Effector memory CD8-positive, alpha-beta T cell (primary cell): ENCODE measurements at places on chromosomes 13 and 19.

DNA sequence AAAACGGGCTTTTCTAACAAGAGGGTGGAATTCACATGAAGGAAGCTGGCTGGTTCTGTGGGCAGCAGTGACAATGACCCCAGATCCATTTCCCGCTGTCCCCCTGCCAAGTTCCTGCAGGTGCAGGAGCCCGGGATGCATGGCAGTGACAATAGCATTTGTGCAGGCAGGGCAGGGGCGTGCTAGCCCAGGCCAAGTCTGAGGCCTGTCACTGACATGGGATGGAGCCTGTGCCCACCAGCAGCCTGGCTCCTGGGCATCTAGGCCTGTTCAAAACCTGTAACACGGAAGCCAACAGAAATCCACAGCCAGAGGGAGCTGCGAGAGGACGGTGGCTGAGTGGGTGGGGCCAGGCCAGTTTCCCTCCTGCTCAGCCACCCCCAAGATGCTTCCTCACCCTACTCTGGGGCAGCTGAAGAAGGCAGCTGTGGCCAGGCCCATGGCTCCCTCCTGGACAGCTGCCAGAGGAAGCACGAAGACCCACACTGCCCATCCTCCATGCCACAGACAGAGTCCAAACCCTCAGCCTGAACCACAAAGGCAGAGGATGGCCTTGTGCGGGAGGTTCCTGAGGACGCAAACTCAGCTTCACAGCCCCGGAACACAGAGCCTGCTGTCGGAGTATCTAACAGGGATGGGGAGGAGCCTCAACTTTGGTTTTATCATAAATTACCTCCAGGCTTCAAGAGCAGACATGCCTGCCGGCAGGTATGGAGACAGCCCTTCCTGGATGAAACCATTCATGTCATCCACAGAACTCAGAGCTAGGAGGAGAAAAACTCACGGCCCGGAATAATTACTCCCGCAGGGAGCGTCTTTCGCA, 74.0 kb downstream of the CEBPG start:
- no peak overlapping the region for H3K4me3 ChIP-seq
- H3K27me3 ChIP-seq: no peaks in the 10 kb centered on the region
- H3K27ac ChIP-seq: no peak overlapping the region
- H3K36me3 ChIP-seq: peaks cover 10% of the 10 kb centered on the region
- DNase-seq: no peak

GRCh38 chr13:49740870-49741269, 49.6 kb upstream of the EBPL start:
- H3K27ac ChIP-seq: no peak overlapping the region
- peaks cover 9% of the 10 kb centered on the region for H3K4me1 ChIP-seq
- no peak overlapping the region for H3K4me3 ChIP-seq
- DNase-seq: no peak
- H3K36me3 ChIP-seq: peaks cover 22% of the 10 kb centered on the region
- no peaks in the 10 kb centered on the region for H3K27me3 ChIP-seq

- H3K4me3 ChIP-seq: peak overlapping the region; percentile 92
- peaks cover 51% of the 10 kb centered on the region for H3K4me1 ChIP-seq
- H3K36me3 ChIP-seq: peaks cover 86% of the 10 kb centered on the region
- DNase-seq: peak; percentile 23
- H3K27ac ChIP-seq: peak overlapping the region; percentile 95
- no peaks in the 10 kb centered on the region for H3K27me3 ChIP-seq
These were observed 5.6 kb downstream of the BCL3 start for GRCh38 chr19:44753932-44754749.

DNA sequence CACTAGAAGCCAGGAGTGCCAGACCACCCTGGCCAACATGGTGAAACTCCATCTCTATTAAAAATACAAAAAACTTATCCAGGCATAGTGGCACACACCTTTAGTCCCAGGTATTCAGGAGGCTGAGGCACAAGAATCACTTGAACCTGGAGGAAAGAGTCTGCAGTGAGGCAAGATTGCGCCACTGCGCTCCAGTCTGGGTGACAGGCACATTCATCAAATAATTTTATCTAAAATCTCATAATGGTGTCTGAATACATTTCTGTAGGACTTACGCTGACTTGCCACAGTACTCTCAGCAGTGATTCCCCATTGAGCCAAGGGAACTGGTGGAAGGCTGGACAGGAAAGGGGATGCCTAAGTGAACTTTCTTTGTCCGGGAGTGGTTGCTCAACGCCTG, 4.3 kb upstream of the ZNF28 start:
- no peak overlapping the region for H3K27ac ChIP-seq
- DNase-seq: no peak
- no peaks in the 10 kb centered on the region for H3K27me3 ChIP-seq
- no peak overlapping the region for H3K4me3 ChIP-seq

GRCh38 chr13:111429064-111429558, 108.7 kb downstream of the TEX29 start:
- H3K4me3 ChIP-seq: no peak overlapping the region
- H3K27me3 ChIP-seq: peaks cover 56% of the 10 kb centered on the region
- no peaks in the 10 kb centered on the region for H3K4me1 ChIP-seq
- H3K36me3 ChIP-seq: peaks cover 2% of the 10 kb centered on the region

- H3K27me3 ChIP-seq: no peaks in the 10 kb centered on the region
- peak; percentile 100 for DNase-seq
- H3K4me1 ChIP-seq: peaks cover 34% of the 10 kb centered on the region
These were observed at the start of gene RFX1 for GRCh38 chr19:14006085-14006765. RFX1 (minus strand) TSS chr19:14006320; CDS start chr19:13993843, 12,477 bp downstream.

DNA sequence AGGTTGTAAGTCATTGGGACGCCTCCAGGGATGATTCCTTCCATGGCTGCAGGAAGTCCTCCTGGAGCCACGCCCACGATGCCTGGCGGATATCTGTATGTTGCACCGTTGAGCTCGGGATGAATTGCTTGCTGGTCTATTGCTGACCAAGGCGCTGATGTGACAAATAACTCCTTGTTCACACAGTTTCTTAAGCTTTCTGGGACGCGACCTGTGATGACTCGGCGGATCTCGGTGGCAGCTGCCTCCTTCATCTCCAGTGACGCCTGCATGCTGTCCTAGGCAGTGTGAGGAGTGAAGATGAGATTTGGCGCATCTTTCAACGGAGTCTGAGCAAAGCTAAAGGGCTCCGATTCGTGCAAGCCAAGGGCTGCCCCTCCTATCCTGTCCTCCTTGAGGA, 7.6 kb upstream of the ZNF566 start:
- no peaks in the 10 kb centered on the region for H3K4me1 ChIP-seq
- no peaks in the 10 kb centered on the region for H3K36me3 ChIP-seq
- H3K27ac ChIP-seq: no peak overlapping the region

DNA sequence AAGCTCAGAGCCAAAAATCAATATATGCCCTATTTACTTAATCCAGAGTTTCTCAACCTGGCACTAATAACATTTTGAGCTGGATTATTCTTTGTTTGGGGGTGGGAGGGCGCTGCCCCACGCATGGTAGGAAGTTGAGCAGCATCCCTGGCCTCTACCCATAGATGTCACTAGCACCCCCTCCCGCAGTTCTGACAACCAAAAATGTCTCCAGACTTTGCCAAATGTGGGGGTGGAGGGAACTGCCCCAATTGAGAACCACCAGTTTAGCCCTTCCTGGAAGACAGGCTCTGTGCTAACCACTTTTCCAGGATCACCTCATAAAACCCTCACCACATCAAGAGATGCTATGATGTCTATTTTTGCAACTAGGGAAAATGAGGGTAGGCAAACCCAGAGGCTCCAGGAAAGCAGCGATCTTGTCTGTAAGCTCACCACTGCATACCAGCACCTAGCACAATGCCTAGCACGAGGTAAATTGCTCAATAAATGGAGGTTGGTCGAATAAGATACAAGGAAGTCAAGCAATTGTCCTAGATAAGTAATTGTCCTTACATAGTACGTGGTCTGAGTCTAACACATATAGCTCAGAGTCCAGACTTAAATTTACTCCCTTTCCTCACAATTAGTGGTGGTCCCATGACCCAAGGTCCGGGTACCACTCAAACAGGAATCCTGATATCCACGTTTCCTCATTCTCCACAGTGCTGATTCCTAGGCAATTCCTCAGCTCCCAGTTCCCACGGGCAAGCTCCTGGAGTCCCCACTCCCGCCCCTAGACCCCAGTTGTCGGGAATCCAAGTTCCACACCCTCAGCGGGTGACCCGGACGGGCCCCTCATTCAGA, 892 bp downstream of the TRIR start:
- no peaks in the 10 kb centered on the region for H3K27me3 ChIP-seq
- H3K27ac ChIP-seq: peak overlapping the region; percentile 99

GRCh38 chr19:30566681-30567420, 194.7 kb downstream of the ZNF536 start:
- H3K27me3 ChIP-seq: no peaks in the 10 kb centered on the region
- no peak overlapping the region for H3K4me3 ChIP-seq
- no peak for DNase-seq
- H3K27ac ChIP-seq: no peak overlapping the region
- no peaks in the 10 kb centered on the region for H3K4me1 ChIP-seq

DNA sequence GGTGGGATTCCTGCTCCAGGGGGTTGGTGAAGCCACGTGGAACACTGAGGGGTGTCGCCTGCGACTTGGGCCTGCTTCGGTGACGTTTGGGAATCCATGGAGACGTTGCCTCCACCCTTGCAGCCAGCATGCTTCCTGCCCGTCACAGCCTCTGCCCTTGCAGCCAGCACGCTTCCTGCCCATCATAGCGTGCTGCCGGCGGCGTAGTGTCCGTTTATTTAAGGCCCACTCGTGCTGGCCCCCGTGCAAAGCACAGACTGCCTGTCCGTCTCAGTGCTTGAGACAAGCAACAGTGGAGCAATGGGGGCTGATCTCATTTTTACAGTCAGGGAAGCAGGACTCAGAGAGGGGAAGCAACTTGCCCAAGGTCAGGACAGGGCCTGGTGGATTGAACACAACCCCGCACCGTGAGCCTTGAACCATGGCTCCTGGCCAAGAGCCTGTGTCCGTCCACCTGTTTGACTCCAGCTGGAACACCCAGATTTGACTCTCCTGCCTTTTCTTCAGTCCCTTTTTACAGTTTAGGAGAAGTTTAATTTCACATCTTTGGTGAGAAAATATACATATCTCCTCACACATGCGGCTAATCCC, 149.6 kb downstream of the TEX29 start:
- peaks cover 58% of the 10 kb centered on the region for H3K27me3 ChIP-seq
- no peaks in the 10 kb centered on the region for H3K36me3 ChIP-seq
- H3K4me1 ChIP-seq: no peaks in the 10 kb centered on the region
- H3K4me3 ChIP-seq: no peak overlapping the region
- no peak overlapping the region for H3K27ac ChIP-seq

DNA sequence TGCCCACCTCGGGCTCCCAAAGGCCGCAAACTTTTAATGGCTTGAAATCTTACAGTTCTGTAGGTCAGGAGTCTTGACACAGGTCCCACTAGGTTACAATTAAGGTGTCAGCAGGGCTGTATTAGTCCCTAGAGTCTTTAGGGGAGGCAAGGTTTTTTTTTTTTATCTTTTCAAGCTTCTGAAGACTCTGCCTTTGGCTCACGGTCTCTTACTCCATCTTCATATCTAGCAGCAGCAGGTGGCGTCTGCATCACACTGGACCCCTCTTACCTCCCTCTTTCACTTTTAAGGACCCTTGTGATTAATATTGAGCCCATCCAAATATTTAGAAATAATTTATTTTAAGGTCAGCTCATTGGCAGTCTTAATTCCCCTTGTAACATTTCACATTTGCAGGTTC, 11.6 kb downstream of the MIR17HG start:
- H3K4me3 ChIP-seq: no peak overlapping the region
- H3K36me3 ChIP-seq: peaks cover 11% of the 10 kb centered on the region
- DNase-seq: no peak
- no peaks in the 10 kb centered on the region for H3K4me1 ChIP-seq
- no peak overlapping the region for H3K27ac ChIP-seq

- H3K4me1 ChIP-seq: peaks cover 8% of the 10 kb centered on the region
- DNase-seq: no peak
- no peaks in the 10 kb centered on the region for H3K27me3 ChIP-seq
- peak overlapping the region; percentile 83 for H3K4me3 ChIP-seq
- H3K36me3 ChIP-seq: peaks cover 3% of the 10 kb centered on the region
- peak overlapping the region; percentile 95 for H3K27ac ChIP-seq
These were observed 322 bp downstream of the ZNF558 start for GRCh38 chr19:8831832-8832131.

- no peak for DNase-seq
- no peak overlapping the region for H3K27ac ChIP-seq
- no peak overlapping the region for H3K4me3 ChIP-seq
- H3K27me3 ChIP-seq: no peaks in the 10 kb centered on the region
These were observed 57.5 kb downstream of the SLC7A1 start for GRCh38 chr13:29537736-29538651.

- no peaks in the 10 kb centered on the region for H3K4me1 ChIP-seq
- no peak overlapping the region for H3K27ac ChIP-seq
- H3K36me3 ChIP-seq: no peaks in the 10 kb centered on the region
These were observed 382.9 kb downstream of the OLFM4 start for GRCh38 chr13:53411463-53411862.

DNA sequence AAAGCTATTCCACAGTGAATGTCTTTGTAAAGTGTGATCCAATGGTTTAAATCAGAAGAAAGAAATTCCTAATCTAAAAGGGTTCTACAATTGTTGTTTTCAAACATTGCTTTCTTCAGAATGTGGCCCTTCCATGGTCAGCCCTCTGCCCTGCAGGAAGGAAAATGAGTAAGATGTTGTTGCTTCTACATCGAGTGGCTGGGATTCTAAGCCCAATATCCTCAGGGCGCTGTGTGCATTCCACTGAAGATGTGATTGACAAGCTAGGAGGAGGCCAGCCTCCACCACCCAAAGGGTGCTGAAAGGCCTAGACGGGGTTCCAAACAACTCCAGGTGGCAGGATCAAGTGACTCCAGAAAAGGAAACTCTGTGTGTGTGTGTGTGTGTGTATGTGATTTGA, 316.9 kb upstream of the TSHZ3 start:
- no peaks in the 10 kb centered on the region for H3K4me1 ChIP-seq
- no peak overlapping the region for H3K4me3 ChIP-seq
- no peaks in the 10 kb centered on the region for H3K27me3 ChIP-seq
- no peak for DNase-seq
- no peaks in the 10 kb centered on the region for H3K36me3 ChIP-seq

GRCh38 chr13:101398191-101398590, 18.1 kb downstream of the NALCN start:
- no peaks in the 10 kb centered on the region for H3K27me3 ChIP-seq
- DNase-seq: no peak
- no peaks in the 10 kb centered on the region for H3K4me1 ChIP-seq
- H3K36me3 ChIP-seq: no peaks in the 10 kb centered on the region
